ENCODE measurements at places on chromosomes 16 and 17.
A peak's percentile ranks its signal among the peaks of the same experiment; 100 is the strongest.

DNA sequence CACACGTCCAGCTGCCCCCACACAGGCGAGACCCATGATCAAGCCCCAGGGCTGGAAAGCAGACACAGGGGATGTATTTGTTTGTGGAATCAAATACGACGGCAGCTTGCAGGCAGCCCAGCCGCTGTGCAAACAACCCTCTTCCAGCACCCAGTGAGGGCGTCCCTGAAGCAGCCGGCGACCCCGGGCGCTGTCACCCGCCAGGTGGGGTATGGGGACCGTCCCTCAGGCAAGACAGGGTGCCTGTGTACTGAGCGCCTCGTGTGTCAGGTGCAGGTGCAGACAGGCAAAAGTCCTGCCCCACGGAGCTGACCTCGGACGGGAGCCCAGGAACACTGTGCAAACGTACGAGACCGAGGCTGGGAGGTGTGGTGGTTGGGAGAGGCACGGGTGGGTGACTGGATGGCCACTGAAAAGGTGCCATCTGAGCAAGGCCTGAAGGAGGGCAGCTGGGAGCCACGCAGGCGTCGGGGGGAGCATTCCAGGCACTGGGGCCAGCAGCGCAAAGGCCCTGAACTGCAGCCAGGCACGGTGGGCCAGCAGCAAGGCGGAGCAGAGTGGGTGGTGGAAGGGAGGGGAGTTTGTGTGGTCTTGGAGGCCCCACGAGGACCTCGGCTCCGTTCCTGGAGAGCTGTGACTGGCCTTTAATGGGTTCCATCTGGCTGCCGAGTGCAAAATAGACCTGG lies 48.5 kb downstream of the CBFA2T3 start:
- DNase-seq = no peak

- DNase-seq = no peak
These were observed 51.2 kb upstream of the CIBAR2 start for GRCh38 chr16:85163278-85164112.

- DNase-seq = no peak
These were observed 309.9 kb upstream of the ASIC2 start for GRCh38 chr17:33602981-33603380.

GRCh38 chr17:77592106-77592865 lies 366.2 kb upstream of the TNRC6C start:
- no peak for DNase-seq

DNA sequence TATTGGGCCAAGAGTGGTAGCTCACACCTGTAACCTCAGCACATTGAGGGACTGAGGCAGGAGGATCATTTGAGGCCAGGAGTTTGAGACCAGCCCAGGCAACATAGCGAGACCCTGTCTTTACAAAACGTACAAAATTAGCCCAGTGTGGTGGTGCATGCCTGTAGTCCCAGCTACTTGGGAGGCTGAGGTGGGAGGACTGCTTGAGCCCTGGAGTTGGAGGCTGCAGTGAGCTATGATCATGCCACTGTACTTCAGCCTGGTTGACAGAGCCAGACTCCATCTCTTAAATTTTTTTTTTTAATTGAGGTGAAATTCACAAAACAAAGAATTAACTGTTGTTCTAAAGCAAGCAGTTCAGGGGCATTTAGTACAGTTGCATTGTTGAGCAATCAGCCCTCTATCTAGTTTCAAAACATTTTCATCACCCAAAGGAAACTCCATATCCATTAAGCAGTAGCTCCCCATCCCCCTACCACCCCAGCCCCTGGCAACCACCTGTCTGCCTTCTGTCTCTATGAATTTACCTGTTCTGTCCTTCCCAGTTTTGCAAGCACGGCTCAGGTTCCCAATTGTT lies 15.6 kb downstream of the SNX29 start:
- DNase-seq = no peak

GRCh38 chr16:83312718-83313245 lies 495.0 kb upstream of the HSBP1 start:
- no peak for DNase-seq

DNA sequence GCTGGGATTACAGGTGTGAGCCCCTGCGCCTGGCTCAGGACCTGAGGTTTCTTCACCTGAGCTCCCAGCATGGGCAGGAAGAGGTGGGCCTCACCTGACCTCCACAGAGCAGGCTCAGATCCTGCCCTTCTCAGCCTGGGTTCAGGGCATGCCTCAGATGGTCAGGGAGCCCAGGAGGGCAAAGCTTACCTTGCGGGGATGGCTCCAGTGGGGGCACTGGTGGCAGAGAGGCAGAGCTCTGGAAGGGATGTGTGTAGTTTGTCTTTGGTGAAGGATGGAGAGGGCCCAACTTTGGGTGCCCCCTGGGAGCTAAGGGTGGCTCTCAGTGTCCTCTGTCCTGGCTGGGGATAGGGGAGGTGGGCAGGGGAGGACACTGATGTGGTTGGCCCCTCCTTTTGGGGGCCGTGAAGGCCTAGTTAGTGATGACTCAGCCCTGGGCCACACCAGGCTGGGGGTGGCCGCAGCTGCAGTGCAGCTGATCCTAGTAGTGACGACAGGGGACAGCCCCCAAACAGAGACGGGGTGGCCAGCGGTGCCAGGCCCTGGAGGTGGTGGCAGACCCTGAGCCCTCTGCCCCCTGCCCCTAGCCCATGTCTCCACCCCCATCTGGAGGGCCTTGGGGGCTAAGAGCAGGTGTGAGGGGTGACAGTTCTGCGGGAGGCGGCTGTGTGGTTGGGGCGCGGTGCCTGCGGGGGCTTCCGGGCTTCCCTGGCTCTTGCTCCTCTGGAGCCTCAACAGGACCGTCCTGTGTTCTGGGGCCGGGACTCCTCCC lies 5.8 kb downstream of the NHERF2 start:
- peak; percentile 44 for DNase-seq

GRCh38 chr17:22128723-22129122 lies 436.4 kb downstream of the KCNJ18 start:
- DNase-seq = no peak

DNA sequence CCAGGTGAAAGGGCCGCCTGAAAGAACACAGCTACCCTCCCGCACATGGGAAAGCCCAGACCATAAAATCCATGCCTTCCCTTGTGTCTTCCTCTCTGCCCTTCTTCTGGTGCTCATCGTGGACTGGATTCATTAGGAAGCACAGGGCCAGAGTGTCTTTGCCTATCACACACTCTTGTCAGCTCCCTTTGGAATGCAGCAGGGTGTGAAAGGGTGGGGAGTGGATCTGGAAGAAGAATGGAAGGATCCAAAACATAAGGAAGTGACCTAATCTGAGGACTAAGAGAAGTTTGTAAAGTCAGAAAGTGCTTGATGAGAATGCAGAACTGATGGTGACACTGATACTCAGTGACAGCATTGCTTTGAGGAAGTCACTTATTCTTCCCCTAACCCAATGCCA lies 1147.3 kb upstream of the GOT2 start:
- no peak for DNase-seq

DNA sequence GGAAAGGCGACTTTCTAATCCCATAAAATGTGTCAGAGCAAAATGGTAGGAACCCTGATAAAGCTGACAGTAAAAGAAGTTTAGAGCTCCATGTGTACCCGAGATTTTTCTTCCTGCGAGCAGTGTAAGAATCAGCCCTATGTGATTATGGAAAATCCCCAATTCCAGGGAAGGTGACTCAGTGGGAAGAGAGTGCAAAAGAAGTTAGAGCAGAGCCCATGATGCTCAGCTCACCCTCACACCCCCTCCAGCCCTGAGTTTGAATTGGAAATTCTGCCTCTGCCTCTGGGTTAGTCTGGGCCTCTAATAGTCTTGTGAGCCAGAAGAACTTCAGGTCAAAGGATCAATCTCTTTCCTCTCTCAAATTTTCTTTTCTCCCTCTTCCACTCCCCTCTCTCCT lies 12.5 kb downstream of the C17orf78 start:
- DNase-seq = peak; percentile 29

GRCh38 chr17:41339571-41340172 lies 11.0 kb downstream of the KRT33A start:
- DNase-seq = no peak

- no peak for DNase-seq
These were observed 80.0 kb upstream of the NKD1 start for GRCh38 chr16:50467943-50468748.

GRCh38 chr16:74700116-74700437 lies 585 bp downstream of the MLKL start:
- DNase-seq = no peak

GRCh38 chr17:67353929-67354574 lies 12.3 kb downstream of the PSMD12 start:
- DNase-seq = no peak

DNA sequence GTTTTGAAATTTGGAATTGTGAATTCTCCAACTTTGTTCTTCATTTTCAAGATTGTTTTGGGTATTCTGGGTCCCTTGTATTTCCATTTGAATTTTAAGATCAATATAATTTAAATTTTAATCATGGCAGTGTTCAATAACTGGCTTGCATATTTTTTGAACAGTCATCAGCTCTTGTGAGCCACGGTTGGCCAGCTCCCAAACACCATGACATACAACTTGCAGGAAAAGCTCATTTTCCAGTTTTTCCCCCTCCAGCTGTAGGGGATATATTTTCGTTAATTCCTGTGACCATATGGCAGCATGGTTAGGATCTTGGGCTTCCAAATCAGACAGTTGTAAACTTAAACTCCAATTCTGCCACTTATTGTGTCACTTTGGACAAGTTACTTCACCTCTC lies 690.1 kb downstream of the WWOX start:
- DNase-seq = no peak

- DNase-seq = no peak
These were observed 206.4 kb upstream of the N4BP1 start for GRCh38 chr16:48816393-48816792.

GRCh38 chr16:47311738-47312505 lies 148.9 kb downstream of the ITFG1 start:
- DNase-seq = peak; percentile 3

DNA sequence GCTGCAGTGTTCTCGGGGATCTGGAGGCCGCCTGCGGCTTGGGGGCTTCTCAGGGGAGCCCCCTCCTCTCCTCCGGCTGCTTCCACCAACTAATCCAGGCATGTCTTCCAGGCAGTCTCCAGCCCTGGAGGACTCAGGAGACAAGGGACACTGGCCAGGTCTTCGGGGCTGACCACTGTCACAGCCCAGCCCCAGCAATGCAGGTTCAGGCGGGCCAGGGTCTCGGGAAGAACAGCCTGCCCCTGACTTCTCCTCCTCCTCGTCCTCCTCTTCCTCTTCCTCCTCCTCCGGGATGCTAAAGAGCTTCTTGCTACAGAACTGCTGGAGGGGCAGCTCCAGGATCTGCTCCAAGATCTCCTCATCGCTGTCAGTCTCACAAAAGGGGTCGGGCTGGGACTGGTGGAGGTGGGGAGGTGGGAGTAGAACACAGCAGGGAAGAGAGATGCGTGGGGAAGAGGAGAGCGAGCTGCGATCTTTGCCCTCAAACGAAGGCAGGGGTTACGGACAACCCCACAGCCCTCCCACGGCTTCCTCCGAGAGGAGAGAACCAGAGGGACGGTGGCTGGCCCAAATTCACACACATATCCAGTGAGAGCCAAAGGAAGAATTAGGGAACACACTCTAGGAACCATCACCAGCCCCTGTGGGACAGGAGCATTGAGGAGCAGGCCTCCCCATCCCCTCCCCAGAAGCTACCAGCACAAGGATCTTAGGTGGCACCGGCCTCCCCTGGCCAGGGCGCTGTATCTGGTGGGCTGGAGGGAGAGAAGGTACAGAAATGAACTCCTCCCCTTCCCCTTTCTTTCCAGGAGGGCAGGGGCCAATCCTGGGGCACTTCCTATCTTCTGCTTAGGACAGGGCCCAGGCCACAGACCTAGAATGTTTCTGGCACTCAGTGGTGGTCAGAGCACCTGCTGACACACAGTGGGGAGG lies 19.3 kb downstream of the TSPOAP1 start:
- DNase-seq = no peak

- DNase-seq = no peak
These were observed 1.4 kb downstream of the GIT1 start for GRCh38 chr17:29588017-29588561.

DNA sequence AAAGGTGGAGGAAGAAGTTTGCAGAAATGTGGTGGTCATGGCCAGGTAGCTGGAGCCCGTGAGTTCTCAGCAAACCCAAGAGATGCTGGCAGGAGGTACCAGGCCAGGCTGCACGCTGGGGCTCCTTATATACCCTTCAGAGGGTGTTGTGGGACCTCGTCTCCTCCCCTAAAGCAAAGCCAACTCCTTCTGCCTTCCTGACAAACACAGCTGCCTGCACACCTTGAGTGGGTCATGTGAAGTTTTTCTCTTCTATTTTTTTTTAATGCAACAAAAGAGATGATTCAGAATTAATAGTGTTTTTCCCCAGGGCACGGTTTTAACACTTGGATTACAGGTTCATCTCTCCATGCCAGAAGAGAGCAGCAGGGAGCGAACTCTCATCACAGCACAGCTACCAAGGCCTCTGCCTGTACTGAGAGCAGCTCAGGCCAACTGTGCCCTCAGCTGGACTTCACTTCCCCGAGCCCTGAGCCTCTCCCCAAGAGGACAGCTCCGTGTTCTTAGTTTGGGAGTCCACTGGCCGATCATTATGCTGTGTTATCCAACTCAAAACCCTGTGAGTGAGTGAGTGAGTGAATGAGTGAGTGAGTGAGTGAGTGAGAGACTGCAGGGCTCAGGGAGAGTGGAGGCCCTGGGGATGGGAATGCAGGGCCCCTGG lies at the start of gene KRT15:
KRT15 (minus strand) TSS at position 102 of the 661 bp plus-strand sequence; CDS start at position 39, 63 bp downstream.
- DNase-seq = no peak

- no peak for DNase-seq
These were observed 17.6 kb downstream of the POLR3K start for GRCh38 chr16:35678-36305.

GRCh38 chr17:31560616-31561235 lies 169.3 kb downstream of the RAB11FIP4 start:
- peak; percentile 25 for DNase-seq

DNA sequence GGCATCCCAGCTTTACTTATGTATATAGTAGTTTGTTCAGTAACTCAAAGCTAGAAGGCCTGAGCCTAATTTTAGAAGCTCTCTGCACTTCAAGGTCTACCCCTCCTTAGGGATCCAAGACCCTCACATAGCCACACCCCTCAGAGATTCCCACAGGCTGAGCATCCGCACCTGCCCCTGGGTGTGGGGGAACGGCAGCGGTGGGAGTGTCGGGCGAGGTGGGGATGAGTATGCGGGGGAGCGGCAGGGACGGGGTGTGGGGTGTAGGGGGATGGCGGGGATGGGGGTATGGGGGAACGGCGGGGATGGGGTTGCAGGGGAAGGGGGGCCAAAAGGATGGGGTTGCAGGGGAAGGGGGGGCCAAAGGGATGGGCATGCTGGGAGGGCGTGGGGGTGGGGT lies 24.9 kb upstream of the BEAN1 start:
- no peak for DNase-seq

Data from AG10803 (cell line).